Stimulated activated CD4-positive, alpha-beta T cell treated with anti-CD3 and anti-CD28 coated beads, Interleukin-15, amount 100 ng/mL, for 1 hour (primary cell): ENCODE measurements at places on chromosomes 2 and 18.

GRCh38 chr2:51760441-51760840 is 728.5 kb upstream of the NRXN1 start:
- no peak for DNase-seq

DNA sequence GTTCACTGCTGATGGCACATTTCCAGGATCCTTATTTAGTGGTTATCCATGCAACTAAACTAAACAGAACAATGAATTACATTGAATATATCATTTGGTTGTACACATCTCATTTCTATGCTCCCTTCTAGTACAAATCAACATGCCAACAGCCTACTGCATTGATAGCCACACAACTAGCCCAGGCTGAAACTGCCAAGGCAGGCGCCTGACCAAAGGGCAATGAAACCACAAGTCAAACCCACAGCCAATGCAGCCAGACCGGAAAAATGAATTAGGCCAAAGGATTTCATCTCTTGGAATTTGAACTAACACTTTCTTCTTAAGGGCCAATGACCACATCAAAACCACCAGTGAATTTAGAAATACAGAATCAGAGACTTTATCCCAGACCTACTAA is 196.4 kb downstream of the NOL4 start:
- no peak for DNase-seq

DNA sequence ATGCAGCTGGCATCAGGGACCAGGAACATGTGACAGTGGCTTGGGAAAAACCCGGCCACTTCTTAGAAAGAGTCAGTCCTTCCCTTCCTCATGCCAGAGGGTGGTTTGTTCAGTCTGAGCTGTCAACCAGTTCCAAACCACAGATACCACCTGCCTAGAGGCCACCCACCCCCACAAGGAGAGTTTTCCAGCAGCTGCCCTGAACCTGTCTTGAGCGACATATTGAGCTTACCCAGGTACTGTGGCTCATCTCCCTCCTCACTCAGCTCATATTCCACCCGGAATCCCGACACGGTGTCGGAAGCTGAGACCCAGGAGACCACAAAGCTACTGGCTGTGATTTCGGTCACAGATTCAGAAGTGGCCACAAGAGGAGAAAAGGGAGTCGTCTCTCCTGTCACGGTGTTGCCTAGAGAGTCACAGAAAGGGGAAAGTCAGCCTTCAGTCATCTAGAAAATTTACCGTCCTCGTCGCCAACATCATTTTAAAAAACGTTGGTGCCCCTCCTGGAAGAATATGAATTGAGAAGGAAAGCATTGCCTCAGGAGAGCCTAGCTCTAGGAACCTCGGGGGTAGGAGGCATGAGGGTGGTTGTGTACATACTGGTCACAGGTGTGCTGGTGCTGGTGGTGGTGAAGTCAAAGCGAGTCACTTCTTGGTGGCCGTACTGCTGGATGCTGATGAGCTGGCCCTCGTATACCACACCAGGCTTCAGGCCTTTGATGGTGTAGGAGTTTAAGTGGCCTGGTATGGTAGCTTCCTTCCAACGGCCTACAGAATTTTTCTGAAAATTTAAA is 26.3 kb downstream of the FN1 start:
- no peak for DNase-seq

- no peak for DNase-seq
Measured at GRCh38 chr2:25341011-25341727, 556 bp downstream of the DNMT3A start.

DNA sequence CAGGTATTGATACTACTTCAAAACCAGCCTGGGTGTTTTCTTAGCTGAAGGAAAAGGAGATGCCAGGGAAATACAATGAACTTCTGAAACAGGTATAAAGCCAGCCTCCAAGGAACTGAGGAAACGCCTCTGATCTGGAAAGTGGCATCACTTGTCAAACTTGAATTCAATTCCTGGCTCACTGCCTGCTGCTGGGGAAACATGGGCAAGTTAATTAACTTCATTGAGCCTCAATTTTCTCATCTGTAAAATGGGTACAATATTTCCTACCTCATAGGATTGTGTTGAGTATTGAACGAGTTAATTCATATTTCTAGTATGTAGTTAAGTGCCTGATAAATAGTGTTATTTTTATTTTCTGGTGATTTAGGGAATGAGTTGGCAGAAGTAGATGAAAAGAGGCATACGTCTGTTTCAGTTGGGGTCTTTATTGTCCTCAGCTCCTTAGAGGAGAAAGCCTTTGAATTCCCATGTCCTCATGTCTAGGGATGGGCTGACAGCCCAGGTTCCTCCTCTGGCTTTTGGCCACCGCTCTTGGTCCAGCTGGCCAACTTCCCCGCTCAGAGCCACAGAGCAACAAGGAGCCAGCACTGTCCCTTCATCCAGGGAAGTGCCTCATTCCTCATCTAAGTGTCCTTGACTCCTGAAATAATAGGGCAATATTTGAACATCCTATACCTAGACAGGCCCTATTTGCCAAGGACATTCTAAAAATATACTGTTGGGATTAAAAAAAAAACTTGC is 210.5 kb upstream of the GATA6 start:
- no peak for DNase-seq

DNA sequence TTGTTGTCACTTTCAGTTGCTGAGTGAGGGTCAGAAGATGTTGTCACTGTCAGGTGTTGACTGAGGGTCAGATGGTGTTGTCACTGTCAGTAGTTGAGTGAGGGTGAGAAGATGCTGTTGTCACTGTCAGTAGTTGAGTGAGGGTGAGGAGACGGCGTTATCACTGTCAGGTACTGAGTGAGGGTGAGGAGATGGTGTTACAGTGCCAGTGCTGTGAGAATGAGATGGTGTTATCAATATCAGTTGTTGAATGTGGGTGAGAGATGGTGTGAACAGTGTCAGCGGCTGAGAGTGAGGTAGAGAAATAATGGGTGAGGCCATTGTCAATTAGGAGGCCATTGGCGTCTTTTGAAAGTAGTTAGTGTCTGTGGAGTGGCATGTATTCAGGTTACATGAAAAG is 1.6 kb upstream of the ATP9B start:
- no peak for DNase-seq

DNA sequence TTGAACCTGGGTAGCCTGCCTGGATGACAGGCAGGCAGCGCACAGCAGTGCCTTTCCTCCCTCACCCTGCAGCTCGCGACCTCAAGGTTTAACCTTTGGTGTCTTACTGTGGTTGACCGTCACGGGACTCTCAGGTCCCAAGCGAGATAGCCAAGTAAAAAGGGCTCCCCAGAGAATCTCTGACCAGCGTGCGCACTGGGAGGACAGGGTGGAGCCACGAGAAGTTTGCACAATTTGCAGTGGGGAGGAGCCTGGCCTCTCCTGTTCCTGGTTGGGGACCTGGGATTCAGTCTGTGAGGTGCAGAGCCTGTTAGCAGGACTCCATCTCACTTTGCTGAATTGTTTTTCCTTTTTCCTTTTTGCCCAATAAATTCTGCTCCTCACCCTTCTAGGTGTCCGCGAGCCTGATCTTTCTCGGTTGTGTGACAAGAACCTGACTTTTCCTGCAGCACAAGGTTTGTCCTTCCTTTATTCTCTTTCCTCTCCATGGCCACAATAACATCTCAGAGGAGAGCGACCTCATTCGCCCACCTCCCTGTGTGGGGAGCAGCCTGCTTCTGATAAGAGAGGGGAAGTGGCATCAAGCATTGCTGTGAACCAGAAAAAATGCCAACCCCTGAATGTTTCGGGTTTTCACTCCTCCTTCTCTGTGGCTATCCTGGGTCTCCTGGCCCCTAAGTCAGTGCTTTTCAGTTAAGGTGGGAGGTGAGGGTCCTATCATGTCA is 36.2 kb downstream of the POU3F3 start:
- no peak for DNase-seq

DNA sequence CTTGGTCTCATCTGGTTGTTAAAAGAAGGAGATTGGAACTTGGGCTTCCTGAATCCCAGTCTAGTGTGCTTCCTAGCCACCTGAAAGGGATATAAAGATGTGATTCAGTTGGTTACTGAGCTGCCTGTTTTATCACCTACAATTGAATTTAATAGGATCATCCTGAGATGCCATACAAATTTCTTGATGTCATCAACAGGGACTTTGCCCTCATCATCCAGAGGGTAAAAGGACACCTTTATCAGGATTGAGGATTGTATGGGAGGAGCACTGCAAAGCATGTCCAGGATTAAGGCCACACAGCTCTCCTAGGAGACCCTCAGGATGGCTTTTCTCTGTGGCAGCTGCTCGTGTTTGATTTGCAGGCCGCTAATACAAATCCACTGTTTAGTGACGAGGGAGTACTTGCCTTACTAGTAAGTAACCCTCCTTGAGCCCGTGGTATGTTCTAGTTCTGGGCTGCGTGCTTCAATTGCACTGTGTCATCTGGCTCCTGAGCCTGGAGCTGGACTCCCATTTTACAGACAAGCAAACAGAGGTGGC is 28.6 kb downstream of the SH3RF3 start:
- no peak for DNase-seq

- peak; percentile 14 for DNase-seq
Measured at GRCh38 chr18:13800505-13801259, 23.3 kb upstream of the MC5R start.

DNA sequence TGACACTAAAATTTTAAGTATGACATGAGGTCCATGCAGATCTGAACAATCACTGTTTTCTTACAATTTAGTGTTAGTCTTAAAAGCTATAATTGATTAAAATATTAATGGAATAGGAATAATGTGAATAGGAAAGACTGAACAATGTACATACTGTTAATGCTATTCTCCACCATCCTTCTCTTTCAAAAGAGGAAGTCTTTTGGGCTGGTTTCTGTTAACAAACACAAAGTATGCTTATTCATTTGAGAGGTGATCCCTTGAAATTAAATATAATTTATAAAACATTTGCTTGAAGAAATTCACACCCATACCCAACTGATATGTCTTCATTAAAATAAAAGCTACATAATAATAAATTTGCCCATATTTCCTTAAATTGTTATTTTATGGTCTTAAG is 2.3 kb downstream of the STPG4 start:
- DNase-seq, result no peak

DNA sequence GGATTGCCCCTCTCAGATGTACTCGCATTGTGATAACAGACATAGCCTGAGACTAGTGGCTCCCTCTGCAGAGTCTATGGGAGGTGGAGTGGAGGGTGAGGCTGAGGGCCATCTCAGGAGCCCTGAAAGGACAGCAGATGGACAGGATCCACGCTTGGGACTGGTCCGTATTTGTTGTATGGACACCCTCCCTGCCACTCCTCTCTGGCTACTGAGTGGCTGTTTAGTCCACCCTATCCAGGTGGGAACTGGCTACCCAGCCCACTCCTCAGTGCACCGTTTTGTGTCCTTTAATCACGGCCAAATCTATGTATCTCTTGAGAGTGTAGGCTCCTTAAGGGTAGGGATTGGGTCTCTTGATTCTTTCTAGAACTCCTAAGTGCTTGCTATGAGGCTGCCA is 4.5 kb upstream of the GLI2 start:
- DNase-seq, result no peak

GRCh38 chr2:232042911-232043574 is 81.5 kb downstream of the DIS3L2 start:
- DNase-seq, result no peak

DNA sequence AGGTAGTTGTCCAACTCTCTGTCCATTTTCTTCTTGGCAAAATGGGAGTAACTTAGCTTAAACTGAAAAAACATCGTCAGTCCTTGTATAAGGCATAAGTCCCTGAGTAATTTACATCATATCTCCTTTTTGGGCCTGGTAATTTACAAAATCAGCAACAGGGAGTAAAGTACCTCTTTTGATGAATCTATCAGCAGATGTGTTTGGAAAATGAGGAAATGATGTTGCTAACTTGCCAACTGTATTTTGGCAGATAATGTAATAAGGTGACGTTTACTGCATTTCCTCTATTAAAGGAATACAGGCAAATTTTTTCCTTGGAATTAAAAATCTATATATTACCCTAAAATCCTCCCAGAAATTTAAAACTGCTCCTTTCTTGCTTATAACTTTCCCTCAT is 29.2 kb downstream of the ANKRD44 start:
- DNase-seq, result no peak

DNA sequence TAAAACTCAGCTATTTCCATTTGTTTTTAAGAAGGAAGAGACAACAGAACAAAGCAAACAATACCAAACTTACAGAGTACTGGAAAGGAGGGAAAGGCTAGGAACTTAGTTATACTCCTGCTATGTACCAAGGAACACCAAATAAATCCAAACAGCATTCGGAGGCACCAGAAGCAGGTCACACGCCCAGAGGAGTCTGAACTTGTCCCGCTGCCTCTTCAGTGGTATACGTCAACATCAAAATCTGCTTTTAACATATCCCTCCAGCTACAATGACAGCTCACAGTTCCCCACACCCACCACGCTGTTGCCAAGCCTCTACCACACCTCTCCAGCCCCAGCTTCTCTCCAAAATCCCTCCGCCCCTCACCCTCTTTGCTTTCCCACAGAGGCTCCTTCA is 17.3 kb downstream of the C2orf76 start:
- no peak for DNase-seq

- DNase-seq, result no peak
Measured at GRCh38 chr2:217108575-217109027, 248.7 kb upstream of the TNP1 start.

DNA sequence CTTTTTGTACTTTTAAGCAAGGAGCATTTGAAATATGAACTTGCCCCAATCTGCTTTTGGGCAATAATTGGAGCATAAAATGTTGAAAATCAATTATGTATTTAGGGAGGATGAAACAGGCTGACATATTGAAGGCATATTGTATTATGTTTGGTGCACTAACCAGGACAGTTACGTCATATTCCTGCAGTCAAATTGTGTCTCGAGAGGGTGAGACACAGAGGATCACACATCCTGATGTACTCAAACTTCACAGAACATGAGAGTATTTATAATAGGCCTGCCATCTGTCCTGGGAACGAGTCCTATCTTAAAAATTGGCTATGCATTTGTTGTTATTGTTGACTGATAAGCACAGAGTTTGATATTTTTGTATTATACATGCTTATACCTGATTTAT is 44.7 kb downstream of the TANC1 start:
- DNase-seq, result no peak

- no peak for DNase-seq
Measured at GRCh38 chr2:19857806-19858205, 44.0 kb downstream of the TTC32 start.

DNA sequence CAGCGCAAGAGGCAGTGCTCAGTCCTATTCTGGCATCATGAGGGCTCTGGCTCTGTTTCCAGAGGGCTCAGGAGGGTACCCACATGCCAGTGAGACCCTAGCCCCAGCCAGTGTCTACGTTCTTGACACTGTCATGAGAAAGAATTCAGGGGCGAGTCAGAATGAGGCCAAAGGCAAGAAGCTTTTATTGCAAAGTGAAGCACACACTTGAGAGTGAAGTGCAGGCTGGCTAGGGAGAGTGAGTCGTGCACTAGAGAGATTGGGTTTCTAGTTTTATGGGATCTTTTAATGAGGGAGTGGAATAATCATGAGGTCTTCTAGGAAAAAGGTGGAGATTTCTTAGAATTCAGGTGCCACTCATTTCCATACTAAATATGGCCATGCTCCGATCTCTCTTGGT is 164.1 kb downstream of the DCDC2C start:
- no peak for DNase-seq
